Activated CD4-positive, CD25-positive, alpha-beta regulatory T cell treated with anti-CD3 and anti-CD28 coated beads, Interleukin-2, amount 50 U/mL, for 72 hours (primary cell): ENCODE measurements at places on chromosomes 13 and 19.

- DNase-seq, result no peak
Measured at GRCh38 chr19:14476673-14477401, 1.7 kb upstream of the PTGER1 start.

DNA sequence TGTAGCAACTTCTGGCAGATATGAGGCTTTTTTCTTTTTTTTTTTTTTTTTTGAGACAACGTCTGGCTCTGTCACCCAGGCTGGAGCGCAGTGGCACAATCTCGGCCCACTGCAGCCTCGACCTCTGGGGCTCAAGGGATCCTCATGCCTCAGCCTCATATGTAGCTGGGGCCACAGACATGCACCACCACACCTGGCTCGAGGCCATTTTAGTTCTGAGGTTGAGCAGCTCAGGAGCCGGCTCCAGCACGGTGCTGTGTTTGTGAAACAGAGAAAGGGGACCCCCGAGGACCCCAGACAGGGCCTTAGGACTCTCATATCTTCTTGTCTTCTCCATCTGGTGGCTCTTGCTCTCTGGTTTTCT is 3.4 kb upstream of the FLT3LG start:
- no peak for DNase-seq

- DNase-seq, result no peak
Measured at GRCh38 chr13:28590461-28590860, 68.5 kb upstream of the POMP start.

DNA sequence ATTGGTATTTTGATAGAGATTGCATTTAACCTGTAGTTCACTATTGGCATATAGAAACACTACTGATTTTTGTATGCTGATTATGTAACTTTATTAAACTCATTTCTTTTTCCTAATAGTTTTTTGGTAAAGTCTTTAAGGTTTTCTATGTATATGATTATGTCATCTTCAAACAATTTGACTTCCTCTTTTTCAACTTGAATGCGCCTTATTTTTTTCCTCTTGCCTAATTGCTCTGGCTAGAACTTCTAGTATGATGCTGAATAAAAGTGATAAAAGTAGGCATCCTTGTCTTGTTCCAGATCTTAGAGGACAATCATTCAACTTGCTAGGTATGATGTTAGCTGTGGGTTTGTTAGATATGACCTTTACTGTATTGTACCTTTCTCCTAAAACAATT is 1034.9 kb downstream of the PCDH9 start:
- DNase-seq, result no peak

GRCh38 chr13:60494296-60494695 is 97.3 kb downstream of the TDRD3 start:
- no peak for DNase-seq
